ENCODE measurements at places on chromosomes 2 and 18.

- DNase-seq, result no peak
Observed at GRCh38 chr2:198628596-198628995, 824.2 kb downstream of the PLCL1 start.

DNA sequence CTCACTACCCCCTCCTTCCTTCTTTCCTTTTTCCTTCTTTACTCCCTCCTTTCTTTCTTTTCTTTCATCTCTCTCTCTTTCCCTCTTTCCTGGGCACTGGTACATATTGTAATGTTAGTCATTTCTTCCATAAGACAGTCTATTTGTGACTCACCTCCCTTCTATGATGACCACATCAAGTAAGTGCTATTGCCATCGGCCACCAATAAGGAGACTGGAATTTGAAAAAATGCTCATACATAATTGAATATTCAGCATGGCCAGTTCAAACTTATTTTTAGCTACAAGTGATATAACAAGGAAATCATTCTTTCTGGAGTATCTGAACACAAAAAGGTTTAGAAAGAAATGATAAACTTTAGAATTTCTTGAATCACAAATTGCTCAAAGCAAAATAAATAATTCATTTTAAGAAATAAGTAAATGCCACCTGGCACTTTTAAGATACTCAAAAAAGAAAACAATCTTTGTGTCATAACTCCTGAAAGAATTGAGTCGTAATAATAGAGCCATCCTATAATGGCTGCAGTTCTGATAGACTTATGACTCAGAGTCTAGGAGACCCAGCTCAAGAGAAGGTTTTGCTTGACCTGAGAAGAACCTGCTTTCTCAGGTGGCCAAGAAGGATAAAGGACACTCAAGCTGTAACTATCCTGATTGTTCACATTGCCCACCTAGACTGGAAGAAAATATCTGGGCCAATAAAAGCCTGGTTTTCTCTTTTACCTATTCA is 51.6 kb upstream of the CCBE1 start:
- no peak for DNase-seq

DNA sequence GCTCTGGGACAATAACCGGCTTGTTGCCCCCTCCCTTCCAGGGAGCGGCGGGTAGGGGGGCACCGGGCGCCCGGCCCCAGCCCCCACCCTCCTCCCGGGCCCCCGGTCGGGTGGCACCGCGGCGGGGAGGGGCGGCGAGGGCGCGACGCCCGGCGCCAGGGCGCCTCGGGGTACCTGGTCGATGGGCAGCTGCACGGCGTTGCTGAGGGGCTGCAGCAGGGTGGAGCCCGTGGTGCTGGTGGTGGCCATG is 193 bp downstream of the MBOAT2 start:
- DNase-seq, result no peak

DNA sequence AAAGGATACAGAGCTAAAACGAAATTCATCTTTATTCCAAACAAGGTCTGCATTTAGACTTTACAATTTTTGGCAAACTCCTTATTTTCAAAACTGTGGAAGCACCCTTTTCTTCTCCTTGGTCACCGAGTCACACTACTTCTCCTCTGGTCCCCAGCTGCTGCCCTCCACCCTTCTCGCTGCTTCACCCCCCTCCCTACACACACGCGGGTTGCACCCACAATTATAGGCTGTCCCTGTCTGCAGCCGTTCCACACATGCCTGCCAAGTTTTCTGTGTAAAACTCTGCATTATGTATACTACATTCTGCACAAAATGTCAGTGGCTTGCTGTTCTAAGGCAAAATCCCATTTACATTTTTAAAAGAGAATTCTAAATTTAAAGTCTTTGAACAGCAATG is 63.5 kb downstream of the PTPN2 start:
- DNase-seq, result no peak

DNA sequence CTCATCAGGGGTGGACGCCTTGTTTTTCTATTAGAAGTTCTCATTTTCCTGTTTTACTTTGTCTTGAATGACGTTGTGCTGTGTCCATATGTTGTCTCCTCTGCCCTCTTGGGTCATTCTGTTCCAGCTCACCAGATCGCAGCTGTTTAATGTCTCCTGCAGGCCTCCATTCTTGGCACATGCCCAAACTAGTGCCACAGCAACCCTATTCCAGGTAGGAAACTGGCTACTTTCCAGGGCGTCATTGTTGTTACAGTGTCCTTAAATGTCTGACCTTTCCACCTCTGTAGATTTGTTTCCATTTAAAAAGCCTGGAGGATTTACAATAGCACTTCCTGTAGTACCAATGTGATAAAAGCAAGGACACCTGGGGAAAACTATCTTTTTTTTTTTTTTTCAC is 500.7 kb downstream of the METTL4 start:
- DNase-seq, result no peak

DNA sequence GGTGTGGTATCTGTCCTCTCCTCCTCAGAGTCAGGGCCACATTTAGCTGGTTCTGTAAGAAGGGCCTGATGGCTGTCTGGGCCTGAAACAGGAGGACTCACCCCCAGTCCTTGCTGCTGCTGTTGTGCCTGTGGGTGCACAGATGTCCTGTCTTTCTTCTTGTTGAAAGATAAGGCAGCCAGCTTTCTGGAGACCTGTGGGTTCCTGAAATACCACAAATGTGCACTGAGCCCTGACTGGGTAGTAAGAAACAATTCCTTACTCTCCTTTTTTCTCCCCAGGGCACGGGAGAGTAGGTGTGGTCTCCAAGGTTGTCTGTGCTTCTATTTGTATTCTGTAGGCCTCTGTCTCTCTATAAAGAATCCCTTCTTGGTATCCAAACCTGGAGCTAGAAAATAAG is 96.2 kb upstream of the DLX2 start:
- no peak for DNase-seq

DNA sequence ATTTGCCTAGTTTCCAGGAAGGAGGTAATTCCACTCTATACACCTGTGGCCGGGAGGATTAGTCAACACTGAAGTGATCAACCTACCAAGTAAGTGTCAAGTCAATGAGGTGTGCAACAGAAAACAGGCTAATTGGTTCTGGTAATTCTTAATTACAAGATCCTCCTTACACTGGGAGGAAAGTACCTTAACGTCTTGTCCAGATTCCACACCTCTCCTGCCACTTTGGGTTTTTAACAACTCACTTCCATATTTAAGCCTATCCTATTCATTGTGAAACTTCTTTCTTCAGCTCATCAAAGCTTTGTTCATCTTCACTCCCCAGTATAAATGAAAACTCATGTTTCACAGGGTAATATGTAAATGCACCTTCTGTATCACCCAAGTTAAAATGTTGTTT is 22.0 kb upstream of the MAP4K4 start:
- DNase-seq, result no peak

GRCh38 chr2:178404368-178404767 is 46.6 kb downstream of the PRKRA start:
- no peak for DNase-seq

DNA sequence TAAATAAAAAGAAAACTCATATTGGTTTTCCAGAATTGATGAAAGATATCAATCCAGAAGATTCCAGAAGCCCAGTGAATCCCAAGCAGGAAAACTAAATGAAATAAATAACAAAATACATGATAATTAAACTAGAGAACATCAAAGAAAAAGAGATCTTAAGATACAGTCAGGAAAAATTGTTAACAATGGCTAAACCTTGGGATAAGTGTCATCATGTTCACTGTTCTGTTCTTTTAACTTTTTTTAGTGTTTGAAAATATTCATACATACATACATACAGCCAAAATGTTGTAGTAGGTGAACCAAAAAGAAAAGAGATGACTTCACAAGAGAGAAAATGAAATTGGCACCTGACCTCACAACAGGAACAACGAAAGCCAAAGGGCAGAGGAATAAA is 72.2 kb upstream of the MYCN start:
- no peak for DNase-seq

DNA sequence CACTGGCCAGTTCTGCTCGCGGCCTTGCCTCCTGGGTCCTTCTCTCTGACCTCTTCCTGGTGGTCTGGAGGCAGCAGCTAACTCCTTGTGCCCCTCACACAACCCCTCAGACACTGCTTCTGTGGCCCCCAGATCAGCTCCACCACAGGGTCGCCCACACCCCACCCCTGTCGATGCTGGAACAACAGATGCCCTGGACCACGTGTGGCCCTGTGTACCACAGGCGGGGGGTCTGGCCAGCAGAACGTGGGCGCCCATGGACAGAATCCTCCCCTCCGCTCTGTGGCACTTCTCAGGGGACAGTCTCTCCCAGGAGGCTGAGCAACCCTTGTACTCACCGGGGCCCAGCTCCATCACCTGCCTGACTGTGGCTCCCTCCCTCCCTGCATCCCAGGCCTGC is 245.6 kb downstream of the NDUFA10 start:
- no peak for DNase-seq

DNA sequence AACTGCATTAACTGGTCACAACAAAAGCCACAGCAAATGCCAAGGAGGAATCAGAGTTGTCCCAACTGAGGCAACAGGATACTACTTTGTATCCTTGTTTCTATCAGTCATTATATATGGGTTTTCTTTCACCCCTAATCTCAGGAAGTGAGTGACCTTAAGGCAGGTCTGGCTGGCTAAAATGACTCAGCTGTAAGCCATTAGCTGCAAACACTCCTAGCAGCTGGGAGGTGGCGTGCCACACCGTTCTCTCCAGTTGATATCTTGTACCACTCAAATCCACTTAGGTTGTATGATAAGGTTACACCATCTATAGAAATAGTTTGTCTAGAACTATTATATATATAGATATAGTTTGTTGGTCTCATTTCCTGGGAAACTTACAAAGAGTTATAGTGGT is 171.1 kb upstream of the MC4R start:
- no peak for DNase-seq

DNA sequence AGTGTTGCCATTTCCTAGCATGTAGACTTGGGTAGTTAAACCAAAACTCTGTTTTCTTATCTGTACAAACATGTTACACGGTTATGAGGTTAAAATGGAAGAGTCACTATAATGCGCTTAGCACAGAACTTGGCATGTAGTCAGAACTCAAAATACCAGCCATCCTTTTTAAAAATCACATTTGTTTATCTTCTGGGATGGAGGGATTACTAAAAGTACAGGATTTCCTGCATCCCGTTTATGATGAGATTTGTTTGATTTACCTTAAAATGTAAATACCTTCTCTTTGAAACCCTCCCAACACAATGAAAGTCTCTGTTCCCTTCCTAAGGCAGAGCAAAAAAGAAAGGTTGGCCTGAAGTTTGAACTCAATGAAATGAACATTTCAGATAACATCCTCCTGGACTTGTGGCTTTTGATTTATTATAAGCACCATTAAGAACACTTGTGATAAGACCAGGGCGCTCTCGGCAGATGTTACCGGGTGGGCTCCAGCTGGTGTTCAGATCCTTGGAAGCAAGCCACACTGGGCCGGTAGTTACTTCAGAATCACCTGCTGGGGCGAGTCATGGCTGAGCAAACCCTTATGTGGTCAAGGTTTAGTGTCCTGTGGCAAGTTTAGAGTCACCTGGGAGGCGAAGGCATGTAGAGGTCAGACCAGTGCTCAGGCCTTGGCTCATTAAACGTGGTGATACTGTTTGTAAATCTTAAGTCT is 105.7 kb downstream of the MGAT5 start:
- no peak for DNase-seq

DNA sequence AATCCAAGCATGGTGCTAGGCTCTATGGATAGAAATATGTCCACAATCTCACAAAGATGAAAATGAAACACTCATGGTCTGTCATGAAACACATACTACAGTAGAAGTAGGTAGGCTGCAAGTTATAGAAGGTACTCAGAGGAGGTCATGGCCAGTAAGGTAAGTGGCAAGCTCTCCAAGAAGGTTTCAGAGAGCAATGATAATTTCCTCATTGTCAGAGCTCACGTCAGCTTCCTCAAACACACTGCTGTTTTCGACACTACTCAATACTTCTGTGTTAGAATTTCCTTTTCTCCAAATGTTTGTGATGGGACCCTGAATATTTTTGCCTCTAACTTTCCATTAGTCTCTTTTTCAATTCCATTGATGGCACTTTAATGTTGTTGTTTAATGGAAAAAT is 25.5 kb downstream of the CCDC141 start:
- DNase-seq, result no peak

- no peak for DNase-seq
Observed at GRCh38 chr2:235583144-235583543, 89.3 kb downstream of the AGAP1 start.

- no peak for DNase-seq
Observed at GRCh38 chr2:56801214-56801613, 617.4 kb downstream of the CCDC85A start.

GRCh38 chr2:19529677-19530076 is 171.3 kb upstream of the OSR1 start:
- no peak for DNase-seq

- DNase-seq, result no peak
Observed at GRCh38 chr2:233979748-233980147, 62.6 kb downstream of the TRPM8 start.

GRCh38 chr2:147952118-147952517 is 68.4 kb downstream of the ORC4 start:
- no peak for DNase-seq

- no peak for DNase-seq
Observed at GRCh38 chr2:147600223-147600622, 244.6 kb upstream of the ACVR2A start.

DNA sequence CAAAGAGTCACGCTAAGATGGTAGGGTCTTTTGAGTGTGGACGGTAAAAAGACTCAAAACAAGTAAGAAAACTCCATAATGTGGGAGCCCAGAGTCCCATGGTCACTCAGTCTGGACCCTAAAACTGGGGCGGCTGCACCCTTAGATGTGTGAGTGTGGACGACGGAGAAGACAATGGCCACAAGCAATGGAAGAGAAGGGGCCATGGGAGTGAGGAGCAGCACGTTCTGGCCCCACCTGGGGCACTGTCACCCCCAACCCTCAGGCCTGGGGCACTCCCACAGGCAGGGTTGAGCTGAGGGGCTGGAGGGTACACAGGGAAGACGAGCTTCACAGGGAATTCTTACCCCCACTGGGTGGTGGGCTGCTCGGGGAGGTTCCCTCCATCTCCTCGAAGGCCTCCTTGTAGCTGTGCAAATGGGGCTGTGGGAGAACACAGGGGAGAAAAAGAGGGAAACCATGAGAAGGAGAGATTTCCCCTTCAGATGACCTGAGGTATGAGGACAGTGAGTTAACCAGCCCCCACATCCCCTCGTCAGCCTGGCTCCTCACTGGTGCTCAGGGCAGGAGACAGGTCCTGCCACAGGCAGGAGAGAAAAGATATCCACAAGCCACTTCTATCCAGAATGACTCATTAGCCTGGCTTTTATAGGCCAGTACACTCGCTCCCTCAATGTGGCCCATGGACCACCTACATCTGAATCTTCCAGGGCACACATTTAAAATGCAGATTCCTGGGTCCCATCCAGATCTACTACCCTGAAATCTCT is 167.9 kb downstream of the TNS1 start:
- no peak for DNase-seq

GRCh38 chr2:213065583-213066442 is 85.6 kb downstream of the IKZF2 start:
- DNase-seq, result no peak

DNA sequence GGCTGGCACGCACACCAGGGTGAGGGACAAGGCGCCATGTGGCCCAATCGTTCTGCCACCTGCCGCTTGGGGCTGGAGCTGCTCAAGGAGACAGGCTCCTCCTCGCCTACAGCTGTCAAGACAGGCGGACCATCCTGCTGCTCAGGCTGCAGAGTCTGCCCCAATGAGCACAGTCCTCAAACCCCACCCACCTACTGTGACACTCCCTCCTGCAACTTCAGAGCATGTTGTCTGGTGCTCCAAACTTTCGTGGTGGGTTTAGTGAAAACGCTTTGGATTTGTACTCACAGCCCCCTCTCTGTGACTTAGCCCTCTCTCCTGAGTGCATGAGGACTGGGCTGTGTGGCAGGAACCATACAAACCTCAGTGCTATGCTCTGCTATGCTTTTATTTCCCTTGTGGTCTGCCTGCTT is 23.2 kb upstream of the SLC35F6 start:
- no peak for DNase-seq

Measured in fibroblast of skin of left biceps (primary cell).